Activated CD8-positive, alpha-beta memory T cell treated with anti-CD3 and anti-CD28 coated beads for 4 hours (primary cell): ENCODE measurements at places on chromosomes 11 and 22.

GRCh38 chr22:42385696-42386095 is 46.5 kb downstream of the NFAM1 start:
- DNase-seq, result no peak

GRCh38 chr11:33945481-33946268 is 53.8 kb upstream of the LMO2 start:
- no peak for DNase-seq

GRCh38 chr11:58354727-58355126 is 4.1 kb downstream of the OR5B17 start:
- no peak for DNase-seq

GRCh38 chr22:36729321-36729720 is 25.8 kb upstream of the CACNG2 start:
- DNase-seq, result no peak

GRCh38 chr11:70883973-70884623 is 368.3 kb downstream of the SHANK2 start:
- no peak for DNase-seq

GRCh38 chr22:50260801-50261614 is 475 bp downstream of the MAPK12 start:
- no peak for DNase-seq

GRCh38 chr11:108912581-108912980 is 247.7 kb downstream of the DDX10 start:
- no peak for DNase-seq

GRCh38 chr11:93028960-93029522 is 59.6 kb downstream of the MTNR1B start:
- DNase-seq, result no peak

DNA sequence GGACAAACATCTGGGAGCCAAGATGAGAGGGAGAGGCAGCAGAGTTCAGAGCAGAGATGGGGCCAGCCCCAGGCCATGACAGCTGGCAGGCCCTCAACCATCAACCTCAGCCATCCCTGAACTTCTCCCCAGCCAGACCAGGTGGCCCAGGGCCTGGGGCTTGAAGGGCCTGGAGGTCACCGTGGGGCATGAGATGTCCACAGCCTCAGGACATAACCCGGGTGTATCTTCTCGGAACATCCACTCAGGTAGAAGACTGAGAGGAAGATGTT is 12.4 kb upstream of the SLC39A13 start:
- DNase-seq, result no peak

GRCh38 chr11:112548641-112549040 is 288.0 kb upstream of the PLET1 start:
- no peak for DNase-seq

DNA sequence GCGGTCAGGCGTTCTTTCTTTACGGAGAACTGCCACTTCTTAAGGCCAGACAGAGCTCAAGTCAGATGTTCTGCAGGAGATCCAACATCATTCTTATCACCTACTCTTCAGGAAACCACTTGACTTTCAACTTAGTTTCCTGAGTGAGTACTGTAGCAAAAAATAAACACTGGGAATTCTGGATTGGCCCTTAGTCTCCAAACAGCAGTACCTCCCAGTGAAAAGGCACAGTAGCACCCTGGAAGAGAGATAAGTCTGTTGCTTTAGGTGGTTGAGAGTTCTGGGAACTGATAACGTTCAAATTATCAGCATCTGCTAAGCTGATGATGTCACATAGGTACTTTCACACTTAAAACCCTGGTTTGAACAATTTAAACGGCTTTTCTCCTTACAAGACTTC is 971.8 kb upstream of the TENM4 start:
- no peak for DNase-seq

- DNase-seq, result no peak
Measured at GRCh38 chr11:47860536-47860935, 12.4 kb upstream of the NUP160 start.
